Uterus (tissue), 4 donors: ENCODE measurements at places on chromosomes 1 and 21. TPM values are rescaled to one million over a fixed set of nuclear protein-coding genes. Genes with fewer than 3 reads are reported as not detected.

The DCST2 gene
- 0.07 TPM for total RNA-seq

The NECTIN4 gene
- not detected for total RNA-seq

The FCAMR gene
- total RNA-seq, result not detected

The GPR3 gene
- total RNA-seq, result not detected

The ARHGEF10L gene
- 61.9 TPM for total RNA-seq

The ABCG1 gene
- total RNA-seq, result 11.8 TPM

The RGSL1 gene
- not detected for total RNA-seq
